ENCODE measurements at places on chromosomes 3 and 15.

DNA sequence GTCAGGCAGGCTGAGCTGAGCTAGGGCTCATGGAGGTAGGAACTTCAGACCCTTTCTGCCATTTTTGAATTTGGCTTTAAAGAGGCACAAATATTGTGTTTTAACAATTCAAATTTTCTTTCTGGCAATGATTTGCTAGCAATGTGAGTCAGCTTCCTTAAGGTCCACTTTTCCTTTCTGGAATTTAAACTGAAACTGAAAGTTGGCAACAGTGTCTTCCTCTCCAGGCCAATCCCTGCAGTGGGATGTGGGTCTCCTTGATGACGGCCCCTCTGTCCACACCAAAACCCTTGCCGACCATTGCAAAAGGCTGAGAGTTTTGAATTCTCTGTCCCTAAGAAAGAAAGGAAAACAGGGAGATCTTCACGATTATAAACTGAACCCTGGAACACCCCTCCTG, 27.1 kb downstream of the RPSA start:
- DNase-seq = no peak

DNA sequence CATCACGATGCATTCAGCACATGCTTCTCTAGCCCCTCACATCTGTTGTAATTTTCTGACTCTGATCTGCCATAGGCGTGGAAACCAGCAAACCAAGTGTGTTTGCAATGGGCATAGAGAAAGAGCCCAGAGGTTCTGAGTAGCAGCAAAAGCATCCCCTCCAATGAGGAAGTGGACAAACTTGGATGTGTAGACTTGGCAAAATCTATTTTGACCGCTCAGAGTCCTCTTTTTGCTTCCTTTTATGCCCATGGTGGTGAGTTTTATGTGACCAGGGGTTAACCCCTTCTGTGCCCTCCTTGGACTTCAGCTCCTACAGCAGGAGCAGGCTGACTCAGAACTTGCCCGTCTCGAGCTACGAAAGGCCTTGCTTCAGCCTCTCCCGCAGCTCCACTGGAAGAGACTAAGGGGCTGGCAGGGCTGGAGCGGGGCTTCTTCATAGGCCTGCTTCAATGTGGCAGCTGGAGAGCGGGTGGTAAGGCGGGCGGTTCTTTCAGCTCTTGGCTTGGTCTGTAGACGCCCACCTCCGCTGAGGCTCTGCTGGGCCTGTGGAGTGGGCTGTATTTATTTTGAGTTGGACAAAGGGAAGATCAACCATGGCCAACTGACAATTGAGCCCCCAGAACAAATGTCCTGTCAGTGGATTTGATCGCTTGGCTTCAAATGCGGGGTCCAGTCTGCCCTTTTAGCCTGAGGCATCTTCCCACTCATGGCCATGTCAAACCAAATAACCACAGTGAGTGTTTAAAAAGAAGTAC, 6.5 kb upstream of the ETV5 start:
- DNase-seq = no peak

DNA sequence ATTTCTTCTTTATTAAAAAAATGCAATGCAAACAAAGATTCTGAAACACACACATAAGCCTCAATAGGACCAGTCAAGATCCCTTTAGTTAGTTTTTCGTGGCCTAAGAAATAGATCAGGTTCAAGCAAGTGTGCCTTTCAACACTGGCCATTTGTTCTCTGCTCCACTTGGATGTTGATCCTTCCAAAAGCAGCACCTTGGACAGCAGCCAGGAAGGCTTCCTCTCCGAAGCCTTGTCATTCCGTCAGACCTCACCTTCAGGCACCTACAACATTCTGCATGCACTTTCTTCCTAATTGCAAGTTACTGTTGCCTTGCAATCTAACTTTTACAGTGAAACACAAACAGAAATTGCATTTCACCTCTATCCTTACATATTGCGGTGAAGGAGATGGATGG, 155.9 kb upstream of the FEZF2 start:
- DNase-seq = no peak

- no peak for DNase-seq
Observed at GRCh38 chr3:124217542-124217941, 225.6 kb upstream of the ROPN1 start.

GRCh38 chr3:149278911-149279310, 54.5 kb downstream of the TM4SF18 start:
- DNase-seq = no peak

GRCh38 chr15:32828507-32829186, 110.8 kb downstream of the GREM1 start:
- DNase-seq = no peak

GRCh38 chr15:45903283-45903682, 268.5 kb downstream of the SQOR start:
- DNase-seq = no peak

- DNase-seq = no peak
Observed at GRCh38 chr3:196406811-196407470, 25.3 kb downstream of the UBXN7 start.

DNA sequence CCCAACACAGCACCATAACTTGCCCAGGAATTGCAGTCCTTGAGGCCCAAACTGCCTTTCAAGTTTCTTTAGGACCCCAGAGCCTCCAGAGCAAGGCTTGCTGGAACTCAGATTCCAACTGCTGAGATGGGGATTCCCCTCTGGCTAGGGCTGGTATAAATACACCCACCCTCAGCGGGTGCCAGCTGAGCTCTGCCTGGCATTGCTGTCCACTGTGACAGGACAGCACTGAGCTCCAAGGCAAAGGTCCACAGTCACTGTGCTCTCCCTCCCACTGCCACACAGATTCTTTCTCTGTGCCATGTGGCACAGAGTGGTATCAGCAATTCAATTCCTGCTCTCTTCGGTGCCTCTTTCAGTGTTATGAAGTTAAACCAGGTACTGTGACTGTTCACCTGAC, 304.2 kb upstream of the LMCD1 start:
- no peak for DNase-seq

GRCh38 chr3:192772240-192772894, 45.0 kb upstream of the FGF12 start:
- peak; percentile 22 for DNase-seq

DNA sequence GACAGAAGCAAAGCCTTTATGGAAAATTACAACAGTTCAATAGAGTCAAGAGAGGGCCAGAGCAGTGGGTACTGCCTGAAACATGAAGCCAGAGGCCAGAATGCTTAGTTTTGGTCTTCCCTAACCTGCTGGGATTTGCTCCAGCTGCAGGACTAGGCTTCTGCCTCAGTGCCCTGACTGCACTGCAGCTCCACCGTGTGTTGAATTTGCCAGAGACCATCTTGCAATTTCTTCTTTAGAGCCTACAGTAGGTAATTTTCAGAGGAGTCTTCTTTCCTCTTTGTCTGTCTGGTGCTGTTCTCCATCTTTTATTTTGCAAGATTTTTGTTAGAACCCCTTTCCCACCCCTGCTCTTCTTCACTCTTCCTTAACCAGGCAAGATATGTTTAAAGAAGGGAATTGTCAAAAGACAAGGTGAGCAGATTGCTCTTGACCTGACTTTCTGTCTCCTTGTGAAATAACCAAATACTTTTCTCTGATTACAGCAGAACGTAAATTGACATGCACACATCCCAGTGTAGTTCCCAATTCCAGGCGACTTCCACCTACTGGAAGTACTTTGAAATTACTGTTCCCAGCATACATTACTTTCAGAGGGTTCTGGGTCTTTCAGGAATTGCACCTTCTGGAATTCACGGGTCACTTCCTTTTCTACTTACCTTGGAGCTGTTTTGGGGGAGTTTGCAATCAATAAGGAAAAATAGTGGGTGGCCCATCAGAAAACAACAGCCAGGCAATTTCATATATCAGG, 161.2 kb downstream of the MINAR1 start:
- no peak for DNase-seq

- DNase-seq = no peak
Observed at GRCh38 chr15:81161160-81161673, 27.1 kb downstream of the CFAP161 start.

- DNase-seq = no peak
Observed at GRCh38 chr15:57384024-57384423, 7.7 kb downstream of the CGNL1 start.

- no peak for DNase-seq
Observed at GRCh38 chr3:39849992-39850715, 40.7 kb downstream of the MYRIP start.

GRCh38 chr3:147407498-147408187, 1.3 kb upstream of the ZIC4 start:
- DNase-seq = no peak

- no peak for DNase-seq
Observed at GRCh38 chr3:53030619-53031449, 15.0 kb downstream of the SFMBT1 start.

GRCh38 chr3:71591101-71591500, 7.6 kb upstream of the FOXP1 start:
- DNase-seq = no peak

GRCh38 chr3:107837895-107838612, 252.8 kb downstream of the CD47 start:
- no peak for DNase-seq

DNA sequence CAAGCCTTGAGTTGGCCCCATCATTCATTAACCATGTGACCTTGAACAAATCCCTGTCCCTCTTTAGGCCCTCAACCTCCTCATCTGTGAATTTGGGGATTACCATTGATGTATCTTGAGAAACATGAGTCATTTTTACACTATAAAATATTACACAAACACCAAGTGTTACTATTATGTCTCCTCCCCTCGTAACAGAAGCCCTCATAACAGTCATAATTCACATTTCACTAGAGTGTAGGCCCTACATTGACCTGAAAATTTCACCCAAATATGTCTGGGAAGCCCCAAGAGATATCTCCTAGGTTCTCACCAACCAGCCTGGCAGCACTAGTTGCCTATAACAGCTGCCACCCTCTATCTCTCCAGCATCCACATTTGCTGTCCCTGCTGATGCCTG, 15.8 kb upstream of the SLC6A1 start:
- DNase-seq = no peak

DNA sequence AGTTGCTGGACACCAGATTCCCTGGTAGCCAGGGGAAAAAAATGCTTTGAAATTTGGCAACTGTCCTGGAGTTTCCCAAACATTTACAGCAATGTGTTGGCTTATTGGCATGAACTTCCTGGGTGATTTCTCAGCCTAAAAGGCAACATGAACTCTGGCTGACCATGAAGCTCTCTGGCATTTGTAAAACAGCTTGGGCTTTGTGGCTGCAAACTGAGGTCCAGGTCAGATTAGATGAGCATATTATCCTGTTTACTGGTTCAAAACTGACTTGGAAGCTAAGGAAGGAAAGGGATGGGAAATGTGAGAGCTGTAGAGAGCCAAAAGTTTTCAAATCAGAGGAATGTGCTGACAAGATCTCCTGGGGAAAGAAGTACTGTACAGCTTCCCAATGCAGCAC, 139.0 kb downstream of the P3H2 start:
- no peak for DNase-seq

DNA sequence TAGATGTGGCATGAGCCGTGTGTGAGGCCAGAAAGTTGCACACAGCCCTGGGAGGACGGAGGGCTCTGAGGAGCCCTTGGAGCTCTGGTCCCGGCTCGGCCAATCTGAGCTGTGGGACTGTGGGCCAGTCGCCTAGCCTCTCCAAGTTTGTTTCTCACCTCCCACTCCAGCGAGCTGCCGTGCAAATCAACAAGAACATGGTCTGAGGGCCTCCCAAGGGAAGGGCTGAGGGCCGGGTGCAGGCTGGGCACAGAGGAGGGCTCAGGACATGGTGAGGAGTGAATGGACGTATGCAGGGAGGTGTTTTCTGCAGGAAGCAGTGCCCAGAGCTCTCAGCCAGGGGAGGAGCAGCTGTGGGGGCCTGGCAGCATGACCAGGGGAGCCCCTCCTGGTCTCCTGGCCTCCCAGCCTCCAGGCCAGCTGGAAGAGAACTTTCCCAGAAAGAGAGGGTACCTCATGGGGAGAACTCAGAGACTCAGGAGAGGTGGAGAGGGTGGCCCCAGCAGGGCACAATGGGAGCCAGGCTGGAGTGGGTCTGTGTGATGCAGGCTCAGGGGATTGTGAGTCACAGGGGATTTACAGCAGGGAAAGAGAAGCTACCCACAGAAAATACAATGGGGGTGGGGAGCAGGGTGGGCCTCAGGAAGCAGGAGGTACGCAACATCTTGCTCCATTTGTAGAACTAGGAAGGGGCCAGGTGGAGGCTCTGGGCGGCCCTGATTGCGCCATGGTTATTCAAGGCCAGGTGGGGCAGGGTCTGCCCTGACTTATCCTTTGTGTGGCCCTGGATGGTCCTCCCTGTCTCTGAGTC, 24.8 kb downstream of the PSTPIP1 start:
- no peak for DNase-seq

GRCh38 chr15:75891895-75892294, 11.8 kb upstream of the FBXO22 start:
- no peak for DNase-seq

DNA sequence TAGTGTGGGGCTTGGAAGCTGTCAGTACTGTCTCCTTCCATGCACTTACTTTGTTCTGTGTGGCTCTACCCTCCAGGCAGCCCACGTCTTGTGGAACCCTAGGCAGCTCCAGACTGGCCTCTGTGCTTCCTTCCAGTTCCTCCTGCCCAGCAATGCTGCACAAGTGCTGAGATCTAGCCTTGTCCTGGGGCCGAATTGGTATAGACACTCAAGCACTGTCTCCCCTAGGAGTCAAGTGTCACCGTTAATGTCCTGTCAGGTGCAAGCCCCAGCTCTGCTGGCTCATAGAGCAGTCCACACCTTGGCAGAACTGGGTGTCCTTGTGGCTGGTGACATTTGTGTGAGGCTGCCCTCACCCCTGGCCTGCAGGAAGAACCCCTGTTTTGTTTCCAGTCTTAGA, 130.1 kb downstream of the EEFSEC start:
- DNase-seq = no peak

DNA sequence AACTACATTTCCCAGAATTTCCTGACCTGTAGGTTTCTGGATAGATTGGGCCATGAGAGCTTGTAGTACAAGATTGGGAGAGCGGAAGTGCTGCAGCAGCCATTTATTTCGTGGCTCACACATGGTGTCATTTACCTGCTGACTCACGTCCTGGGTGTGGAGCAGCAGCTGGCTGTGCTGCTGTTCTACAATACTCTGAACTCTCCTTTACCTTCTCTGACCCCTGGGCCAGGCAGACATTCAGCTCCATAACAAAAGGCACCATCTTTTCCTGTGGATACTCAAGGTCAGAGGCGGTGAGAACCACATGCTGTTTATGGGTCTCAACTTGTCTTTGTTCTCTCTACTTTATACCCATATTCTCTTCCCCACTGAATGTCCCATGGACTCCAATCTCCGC, 490.2 kb downstream of the IGSF11 start:
- no peak for DNase-seq

Measured in NCI-H524 treated with DMSO at 0.1 percent for 48 hours (cell line).